DMS153 (cell line): ENCODE measurements at places on chromosomes 3 and 15.
A peak's percentile ranks its signal among the peaks of the same experiment; 100 is the strongest.

GRCh38 chr3:16888785-16889607 lies 4.2 kb downstream of the PLCL2 start:
- no peak for DNase-seq

- peak; percentile 41 for DNase-seq
Measured at GRCh38 chr3:142586803-142587406, 8.4 kb upstream of the ATR start.

GRCh38 chr3:197942956-197943556 lies 6.9 kb upstream of the RPL35A start:
- DNase-seq: peak; percentile 1

- DNase-seq: no peak
Measured at GRCh38 chr15:68599153-68599545, 20.4 kb downstream of the CORO2B start.

DNA sequence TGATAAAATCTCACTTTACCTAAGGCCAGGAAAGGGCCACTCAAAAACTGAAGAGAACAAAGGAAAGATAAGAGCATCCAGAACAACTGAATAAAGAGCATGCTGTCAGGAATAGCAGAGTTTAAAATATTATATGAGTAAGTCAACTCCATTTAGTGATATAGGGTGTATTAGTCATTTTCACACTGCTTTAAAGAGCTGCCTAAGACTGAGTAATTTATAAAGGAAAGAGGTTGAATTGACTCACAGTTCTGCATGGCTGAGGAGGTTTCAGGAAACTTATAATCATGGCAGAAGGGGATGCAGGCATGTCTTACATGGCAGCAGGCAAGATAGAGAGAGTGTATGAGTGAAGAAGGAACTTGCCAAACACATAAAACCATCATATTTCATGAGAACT lies 778.0 kb upstream of the NECTIN3 start:
- no peak for DNase-seq

- no peak for DNase-seq
Measured at GRCh38 chr15:70054884-70055387, 42.8 kb downstream of the TLE3 start.

GRCh38 chr15:40104296-40104864 lies 4.3 kb downstream of the BMF start:
- no peak for DNase-seq

- DNase-seq: no peak
Measured at GRCh38 chr15:96353930-96354730, 23.6 kb downstream of the NR2F2 start.

DNA sequence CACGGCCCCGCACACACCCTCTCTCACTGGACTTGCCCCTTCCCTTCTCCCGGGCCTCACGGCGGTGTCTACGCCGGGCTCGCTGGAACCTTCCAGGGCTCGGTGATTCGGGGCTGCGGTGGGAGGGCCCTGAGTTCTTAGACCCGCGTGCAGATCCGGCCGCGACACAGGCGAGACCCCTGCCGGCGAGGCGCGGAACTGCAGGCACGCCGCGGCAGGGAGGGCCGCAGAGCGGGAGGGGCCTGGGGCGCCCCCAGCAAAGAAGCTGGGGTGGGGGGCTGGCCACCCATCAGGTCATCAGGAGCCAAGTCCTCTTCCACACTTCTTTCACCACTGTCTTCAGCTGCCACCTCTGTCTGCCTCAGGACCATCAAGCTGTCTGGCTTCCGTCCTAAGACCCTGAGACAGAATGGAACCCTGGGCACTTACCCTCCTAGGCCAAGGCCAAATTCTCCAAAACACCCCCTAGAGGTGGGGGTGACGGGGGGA lies 164.5 kb downstream of the XXYLT1 start:
- no peak for DNase-seq

DNA sequence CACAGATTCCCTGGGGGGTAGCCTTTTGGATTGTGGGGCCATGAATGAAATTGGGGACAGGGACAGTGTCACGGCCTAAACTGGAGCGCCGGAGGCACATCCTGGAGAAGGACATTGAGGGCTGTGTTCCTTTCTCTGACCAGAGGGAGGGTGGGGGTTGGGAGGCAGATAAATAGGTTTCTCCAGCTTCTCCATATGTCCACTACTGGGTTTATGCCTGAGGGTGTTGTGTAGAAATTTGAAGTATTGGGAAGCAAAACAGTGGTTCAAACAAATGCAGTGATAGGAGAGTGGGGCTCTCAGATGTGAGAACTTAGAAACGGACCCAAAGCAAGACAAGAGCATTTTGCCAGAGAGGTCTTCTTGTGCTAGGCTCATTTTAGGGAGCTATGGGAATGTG lies 34.3 kb downstream of the TRIM71 start:
- no peak for DNase-seq

DNA sequence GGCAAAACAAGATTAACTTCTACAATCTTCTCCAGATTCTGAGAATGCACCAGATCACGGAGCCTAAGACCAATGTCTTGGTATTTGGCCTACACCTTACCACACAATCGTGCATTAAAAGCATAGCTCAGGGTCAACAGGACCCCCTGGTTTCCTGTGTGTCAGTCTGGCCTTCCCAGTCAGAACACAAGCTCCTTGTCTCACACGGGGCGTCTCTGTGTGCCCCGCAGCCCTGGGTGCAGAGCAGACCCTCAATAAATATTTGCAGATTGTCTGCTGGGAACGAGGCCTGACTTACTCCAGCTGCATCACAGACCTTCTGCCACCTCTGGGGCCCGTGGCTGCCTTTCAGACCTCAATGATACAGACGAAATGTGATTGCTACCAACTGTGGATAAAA lies 82.5 kb upstream of the CTNNB1 start:
- DNase-seq: no peak

DNA sequence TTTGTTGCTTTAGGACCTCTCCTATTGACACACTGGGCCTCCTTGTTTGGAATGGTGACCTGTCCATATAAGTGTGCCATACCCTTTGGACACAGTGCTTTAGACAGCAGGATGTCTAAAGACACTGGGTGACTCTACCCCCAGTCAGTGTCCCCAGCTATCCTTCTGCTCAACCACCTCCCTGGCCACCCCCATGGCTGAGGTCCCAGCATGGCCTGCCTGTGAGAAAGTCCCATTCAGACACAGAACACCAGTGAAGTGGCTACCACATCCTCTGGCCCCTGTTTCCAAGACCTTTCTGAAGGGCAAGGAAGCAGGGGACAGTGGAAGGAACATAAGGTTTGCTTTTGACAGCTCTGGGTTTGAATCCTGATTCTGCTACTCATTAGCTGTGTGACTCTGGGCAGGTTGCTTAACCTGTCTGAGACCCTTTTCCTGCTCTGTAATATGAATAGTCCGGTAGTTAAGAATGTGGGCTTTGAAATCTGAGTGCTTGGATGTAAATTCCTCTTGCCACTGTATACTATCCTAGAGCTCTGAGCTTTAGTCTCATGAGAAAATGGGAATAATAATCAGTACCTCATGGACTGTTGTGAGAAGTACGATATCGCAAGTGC lies 6.3 kb upstream of the AP3S2 start:
- DNase-seq: no peak

DNA sequence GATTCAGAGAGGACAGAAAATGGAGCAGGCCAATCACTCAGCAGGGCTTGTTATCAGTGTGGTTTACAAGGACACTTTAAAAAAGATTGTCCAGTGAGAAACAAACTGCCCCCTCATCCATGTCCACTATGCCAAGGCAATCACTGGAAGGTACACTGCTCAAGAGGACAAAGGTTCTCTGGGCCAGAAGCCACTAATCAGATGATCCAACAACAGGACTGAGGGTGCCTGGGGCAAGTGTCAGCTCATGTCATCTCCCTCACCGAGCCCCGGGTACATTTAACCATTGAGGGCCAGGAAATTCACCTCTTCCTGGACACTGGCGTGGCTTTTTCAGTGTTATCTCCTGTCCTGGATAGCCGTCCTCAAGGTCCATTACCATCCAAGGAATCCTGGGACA lies 513.7 kb upstream of the EPHA6 start:
- DNase-seq: no peak

GRCh38 chr3:149534671-149535332 lies 60.3 kb downstream of the TM4SF4 start:
- DNase-seq: peak; percentile 84

DNA sequence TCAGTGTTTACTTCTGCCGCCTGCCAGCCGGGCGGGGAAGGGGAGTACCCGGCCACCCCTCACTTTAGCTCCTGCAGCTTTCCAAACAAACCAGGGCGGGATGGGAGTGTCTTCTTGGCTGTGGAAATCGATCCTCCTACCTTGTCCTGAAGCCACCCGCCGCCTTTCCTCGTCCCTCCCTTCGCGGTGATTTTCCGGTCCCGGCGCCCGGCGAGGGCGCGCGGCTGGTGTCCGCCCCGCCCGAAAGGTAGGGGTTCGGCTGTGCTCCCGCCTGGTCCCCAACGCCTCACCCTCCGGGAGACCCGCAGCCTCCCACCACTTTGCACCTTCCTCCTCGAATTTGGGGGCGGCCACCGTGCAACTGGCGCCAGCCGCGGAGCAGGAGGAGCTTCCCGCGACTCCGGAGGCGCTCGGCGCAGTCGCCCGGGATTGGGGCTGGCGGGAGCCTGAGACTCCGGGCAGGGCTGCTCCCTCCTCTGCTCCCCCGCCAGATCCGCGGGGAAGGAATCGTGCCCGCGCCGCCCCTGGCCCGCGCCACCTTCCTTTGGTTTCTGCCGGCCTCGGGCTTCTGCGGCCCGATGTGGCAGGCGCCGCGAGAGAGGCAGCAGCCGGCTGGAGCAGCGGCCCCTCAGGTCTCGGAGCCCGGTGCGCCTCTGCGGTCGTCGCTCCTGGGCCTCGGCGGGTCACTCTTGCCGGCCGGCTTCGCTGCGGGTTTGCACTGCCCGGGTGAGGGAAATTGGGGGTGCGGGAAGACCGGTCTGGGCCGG lies 30.7 kb upstream of the ST3GAL6 start:
- DNase-seq: no peak

GRCh38 chr3:19970327-19970726 lies 23.4 kb downstream of the RAB5A start:
- no peak for DNase-seq

DNA sequence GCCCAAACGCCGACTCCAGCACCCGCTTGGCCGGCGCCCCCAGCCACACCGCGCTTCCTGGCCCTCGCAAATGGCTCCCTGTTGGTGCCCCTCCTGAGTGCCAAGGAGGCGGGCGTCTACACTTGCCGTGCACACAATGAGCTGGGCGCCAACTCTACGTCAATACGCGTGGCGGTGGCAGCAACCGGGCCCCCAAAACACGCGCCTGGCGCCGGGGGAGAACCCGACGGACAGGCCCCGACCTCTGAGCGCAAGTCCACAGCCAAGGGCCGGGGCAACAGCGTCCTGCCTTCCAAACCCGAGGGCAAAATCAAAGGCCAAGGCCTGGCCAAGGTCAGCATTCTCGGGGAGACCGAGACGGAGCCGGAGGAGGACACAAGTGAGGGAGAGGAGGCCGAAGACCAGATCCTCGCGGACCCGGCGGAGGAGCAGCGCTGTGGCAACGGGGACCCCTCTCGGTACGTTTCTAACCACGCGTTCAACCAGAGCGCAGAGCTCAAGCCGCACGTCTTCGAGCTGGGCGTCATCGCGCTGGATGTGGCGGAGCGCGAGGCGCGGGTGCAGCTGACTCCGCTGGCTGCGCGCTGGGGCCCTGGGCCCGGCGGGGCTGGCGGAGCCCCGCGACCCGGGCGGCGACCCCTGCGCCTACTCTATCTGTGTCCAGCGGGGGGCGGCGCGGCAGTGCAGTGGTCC lies 3.5 kb downstream of the ISLR2 start:
- no peak for DNase-seq
